Adrenal gland (tissue), 19 donors: ENCODE measurements at places on chromosomes 7 and 10.

- H3K36me3 ChIP-seq: no peaks in the 10 kb centered on the region
- H3K4me3 ChIP-seq: no peak overlapping the region
- peaks cover 9% of the 10 kb centered on the region for H3K4me1 ChIP-seq
- no peak overlapping the region for H3K27ac ChIP-seq
Measured at GRCh38 chr7:80105701-80106408, 28.8 kb upstream of the GNAI1 start.

- no peak overlapping the region for H3K27ac ChIP-seq
- H3K4me3 ChIP-seq: no peak overlapping the region
- H3K36me3 ChIP-seq: no peaks in the 10 kb centered on the region
- H3K4me1 ChIP-seq: peaks cover 12% of the 10 kb centered on the region
Measured at GRCh38 chr10:89425000-89425399, 10.6 kb downstream of the IFIT5 start.

GRCh38 chr7:3229904-3230470 lies 71.1 kb upstream of the SDK1 start:
- H3K4me1 ChIP-seq: no peaks in the 10 kb centered on the region
- H3K36me3 ChIP-seq: no peaks in the 10 kb centered on the region
- no peak overlapping the region for H3K27ac ChIP-seq
- no peak overlapping the region for H3K4me3 ChIP-seq
- DNase-seq: no peak

DNA sequence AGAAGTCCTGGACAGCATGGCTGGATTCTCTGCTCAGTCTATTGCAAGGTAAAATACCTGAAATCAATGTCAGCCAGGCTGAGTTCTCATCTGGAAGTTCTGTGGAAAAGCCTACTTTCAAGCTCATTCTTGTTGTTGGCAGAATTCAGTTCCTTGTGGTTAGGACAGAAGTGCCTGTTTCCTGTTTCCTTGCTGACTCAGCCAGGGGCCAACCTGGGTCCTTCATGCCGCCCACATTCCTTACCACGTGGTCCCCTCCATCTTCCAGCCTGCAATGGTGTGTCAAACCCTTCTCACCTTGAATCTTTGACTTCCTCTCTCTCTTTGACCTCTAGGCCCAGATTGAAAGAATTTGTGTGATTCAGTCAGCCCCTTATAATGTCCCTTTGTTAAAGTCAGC lies 197.1 kb upstream of the STK17A start:
- no peaks in the 10 kb centered on the region for H3K36me3 ChIP-seq
- no peak overlapping the region for H3K27ac ChIP-seq
- H3K27me3 ChIP-seq: no peaks in the 10 kb centered on the region
- no peak for DNase-seq
- H3K4me3 ChIP-seq: no peak overlapping the region

DNA sequence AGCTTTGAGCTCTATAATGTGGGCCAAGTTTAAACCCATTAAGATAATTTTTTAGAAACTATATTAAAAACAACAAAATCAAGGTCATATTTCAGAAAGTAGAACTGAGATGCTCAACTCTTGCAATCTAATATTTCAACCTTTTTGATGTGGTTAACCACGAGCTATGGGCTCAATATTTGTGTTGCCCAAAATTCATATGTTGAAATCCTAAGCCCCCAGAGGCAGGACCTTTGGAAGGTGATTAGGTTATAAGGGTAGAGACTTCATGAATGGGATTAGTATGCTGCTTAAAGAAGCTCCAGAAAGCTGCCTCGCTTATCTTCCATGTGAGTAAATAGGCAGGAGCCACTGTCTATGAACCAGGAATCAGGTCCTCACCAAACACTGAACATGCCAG lies 284.4 kb downstream of the CRPPA start:
- no peaks in the 10 kb centered on the region for H3K36me3 ChIP-seq
- no peaks in the 10 kb centered on the region for H3K4me1 ChIP-seq
- H3K27me3 ChIP-seq: no peaks in the 10 kb centered on the region
- no peak overlapping the region for H3K4me3 ChIP-seq

DNA sequence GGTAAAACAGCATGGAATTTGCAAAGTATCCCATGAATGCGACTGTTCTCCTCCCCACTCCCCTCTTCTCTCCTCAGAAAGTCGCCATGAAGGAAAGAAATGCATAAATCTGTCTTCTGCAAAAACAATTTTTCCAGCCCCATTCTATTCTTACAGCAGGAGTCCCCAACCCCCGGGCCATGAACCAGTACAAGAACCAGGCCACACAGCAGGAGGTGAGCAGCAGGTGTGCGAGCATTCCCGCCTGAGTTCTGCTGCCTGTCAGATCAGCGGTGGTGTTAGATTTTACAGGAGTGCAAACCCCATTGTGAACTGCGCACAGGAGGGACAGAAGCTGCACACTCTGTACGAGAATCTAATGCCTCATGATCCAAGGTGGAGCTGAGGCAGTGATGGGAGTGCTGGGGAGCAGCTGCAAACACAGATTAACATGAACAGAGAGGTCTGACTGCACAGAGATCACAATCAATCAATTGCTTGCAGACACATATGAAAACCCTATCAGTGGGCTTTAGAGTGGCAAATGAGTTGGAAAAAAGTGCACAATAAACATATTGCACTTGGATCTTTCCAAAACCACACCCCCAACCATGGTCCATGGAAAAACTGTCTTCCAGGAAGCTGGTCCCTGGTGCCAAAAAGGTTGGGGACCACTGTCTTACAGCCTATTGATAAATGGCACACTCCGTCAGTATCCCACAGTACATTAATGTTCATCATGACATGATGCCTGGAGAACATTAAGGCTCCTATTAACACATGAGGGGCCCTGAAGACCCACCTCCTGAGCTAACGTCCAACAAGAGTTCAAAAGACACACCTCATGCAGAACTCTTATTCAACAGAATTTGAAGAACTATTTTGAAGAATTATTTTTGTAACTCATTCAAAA lies 205.0 kb downstream of the PTPRN2 start:
- no peak overlapping the region for H3K4me3 ChIP-seq
- H3K27me3 ChIP-seq: no peaks in the 10 kb centered on the region
- DNase-seq: no peak
- no peak overlapping the region for H3K27ac ChIP-seq
- no peaks in the 10 kb centered on the region for H3K4me1 ChIP-seq
- no peaks in the 10 kb centered on the region for H3K36me3 ChIP-seq

DNA sequence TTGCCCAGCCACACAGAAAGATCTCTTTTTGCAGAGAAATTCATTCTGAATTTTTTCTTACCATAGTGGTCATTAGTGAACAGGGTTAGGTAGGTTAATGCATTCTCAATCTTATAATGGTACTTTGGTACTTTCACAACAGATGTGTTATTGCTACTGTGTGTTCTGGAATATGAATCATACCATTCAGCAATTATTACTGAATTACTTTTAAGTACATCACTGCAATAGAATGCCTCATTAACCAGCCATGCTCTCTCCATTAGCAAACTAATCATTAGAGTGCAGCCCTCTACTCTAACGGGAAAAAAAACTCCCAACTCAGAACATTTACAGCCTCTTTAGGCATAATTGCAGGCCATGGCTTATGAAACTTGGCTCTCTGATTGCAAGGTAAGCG lies 102.1 kb downstream of the DOCK4 start:
- H3K4me1 ChIP-seq: no peaks in the 10 kb centered on the region
- no peaks in the 10 kb centered on the region for H3K36me3 ChIP-seq
- no peak overlapping the region for H3K27ac ChIP-seq

GRCh38 chr7:22202141-22202540 lies 154.8 kb downstream of the RAPGEF5 start:
- DNase-seq: no peak
- H3K36me3 ChIP-seq: no peaks in the 10 kb centered on the region
- no peaks in the 10 kb centered on the region for H3K4me1 ChIP-seq
- peak overlapping the region; percentile 0 for H3K27ac ChIP-seq
- H3K27me3 ChIP-seq: no peaks in the 10 kb centered on the region

GRCh38 chr7:84998665-84999064 lies 188.2 kb downstream of the SEMA3D start:
- H3K4me3 ChIP-seq: no peak overlapping the region
- H3K27me3 ChIP-seq: peaks cover 4% of the 10 kb centered on the region
- no peak for DNase-seq
- H3K27ac ChIP-seq: no peak overlapping the region
- H3K36me3 ChIP-seq: no peaks in the 10 kb centered on the region

DNA sequence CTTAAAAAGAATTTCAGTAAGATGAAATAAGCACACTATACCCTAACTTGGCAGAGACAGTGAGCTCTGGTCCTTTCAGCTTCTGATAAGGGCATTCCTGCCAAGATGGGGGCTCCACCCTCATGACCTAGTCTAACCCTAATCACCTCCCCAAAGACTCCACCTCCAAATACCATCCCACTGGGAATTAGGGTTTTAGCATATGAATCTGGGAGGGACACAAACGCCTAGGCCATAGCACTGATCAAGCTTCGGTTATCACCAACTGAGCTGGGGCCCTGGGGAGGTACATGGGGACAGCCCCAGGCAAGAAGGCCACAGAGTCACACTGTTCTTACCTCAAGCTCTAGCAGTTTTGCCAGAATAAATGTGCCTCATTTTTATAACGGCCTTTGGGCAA lies 31.4 kb downstream of the PALS2 start:
- no peaks in the 10 kb centered on the region for H3K36me3 ChIP-seq
- H3K27me3 ChIP-seq: no peaks in the 10 kb centered on the region
- H3K4me1 ChIP-seq: peaks cover 13% of the 10 kb centered on the region
- H3K4me3 ChIP-seq: no peak overlapping the region
- no peak overlapping the region for H3K27ac ChIP-seq
